ENCODE measurements at places on chromosomes 7 and 10.

- no peaks in the 10 kb centered on the region for H3K36me3 ChIP-seq
- no peak overlapping the region for H3K4me3 ChIP-seq
- no peak overlapping the region for H3K27ac ChIP-seq
- no peak for DNase-seq
- no peaks in the 10 kb centered on the region for H3K4me1 ChIP-seq
- H3K27me3 ChIP-seq: no peaks in the 10 kb centered on the region
These were observed 233.5 kb downstream of the TMEM26 start for GRCh38 chr10:61219696-61220095.

- no peak overlapping the region for H3K4me3 ChIP-seq
- no peaks in the 10 kb centered on the region for H3K4me1 ChIP-seq
- no peaks in the 10 kb centered on the region for H3K36me3 ChIP-seq
- no peaks in the 10 kb centered on the region for H3K27me3 ChIP-seq
These were observed 135.3 kb upstream of the FAM3C start for GRCh38 chr7:121531175-121532070.

GRCh38 chr10:15222511-15222910 lies 54.0 kb upstream of the NMT2 start:
- H3K4me1 ChIP-seq: no peaks in the 10 kb centered on the region
- no peak overlapping the region for H3K27ac ChIP-seq
- no peaks in the 10 kb centered on the region for H3K27me3 ChIP-seq
- H3K36me3 ChIP-seq: no peaks in the 10 kb centered on the region

DNA sequence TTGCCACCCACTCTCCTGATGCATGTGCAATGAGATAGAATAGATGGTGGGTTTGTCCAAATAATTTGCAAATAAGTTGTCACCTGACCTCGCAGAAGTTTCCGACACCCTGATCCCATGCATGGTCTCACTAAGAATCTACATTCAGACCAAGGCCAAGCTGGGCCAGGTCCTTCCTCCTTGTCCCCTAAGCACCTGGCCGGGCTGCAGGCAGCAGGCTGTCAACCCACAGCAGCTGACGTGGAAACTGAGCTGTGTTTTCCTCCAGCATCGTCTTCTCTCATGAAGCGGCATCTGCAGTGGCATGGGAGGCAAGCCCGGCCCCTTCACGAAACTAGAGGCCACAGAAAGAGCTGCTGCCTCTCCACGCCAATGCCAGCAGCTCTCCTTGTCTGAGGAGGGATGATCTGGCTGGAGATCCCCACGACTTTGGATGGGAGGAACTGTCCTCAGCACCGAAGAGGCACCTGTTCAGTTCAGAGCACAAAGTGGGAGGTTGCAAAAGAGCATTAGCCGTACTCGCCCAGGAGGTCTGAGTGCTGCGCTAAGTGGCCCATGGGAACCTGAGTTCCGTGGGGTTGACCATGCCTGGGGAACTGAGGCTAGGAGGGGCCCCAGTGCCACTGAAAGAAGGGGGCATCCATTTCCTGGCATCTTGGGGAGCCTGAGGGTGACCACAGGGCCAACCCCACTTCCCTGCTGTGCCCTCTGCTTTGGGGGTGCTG lies 110.5 kb upstream of the INSIG1 start:
- no peaks in the 10 kb centered on the region for H3K4me1 ChIP-seq
- H3K27ac ChIP-seq: no peak overlapping the region
- no peak for DNase-seq
- H3K27me3 ChIP-seq: no peaks in the 10 kb centered on the region

DNA sequence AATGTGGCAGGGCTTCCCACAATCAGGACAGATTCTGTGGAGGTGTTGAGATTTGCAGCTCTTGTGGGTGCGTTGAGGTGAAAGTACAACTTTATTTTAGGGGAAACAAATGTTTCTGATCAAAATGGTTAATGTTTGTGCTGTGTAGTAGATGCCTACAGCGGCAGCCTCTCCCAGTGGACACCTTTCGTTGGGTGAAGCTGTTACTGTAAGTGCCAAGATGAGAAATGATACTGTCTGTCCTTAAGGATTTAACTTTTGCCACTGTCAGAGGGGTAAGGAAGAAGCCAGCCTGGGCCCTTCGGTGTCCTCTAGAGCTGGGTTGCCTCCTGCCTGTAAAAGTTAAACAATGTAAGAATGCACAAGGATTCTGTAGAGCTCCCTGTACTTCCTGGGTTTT lies 27.9 kb downstream of the DOCK1 start:
- no peaks in the 10 kb centered on the region for H3K27me3 ChIP-seq
- no peak overlapping the region for H3K27ac ChIP-seq
- DNase-seq: no peak
- H3K4me1 ChIP-seq: peaks cover 10% of the 10 kb centered on the region

DNA sequence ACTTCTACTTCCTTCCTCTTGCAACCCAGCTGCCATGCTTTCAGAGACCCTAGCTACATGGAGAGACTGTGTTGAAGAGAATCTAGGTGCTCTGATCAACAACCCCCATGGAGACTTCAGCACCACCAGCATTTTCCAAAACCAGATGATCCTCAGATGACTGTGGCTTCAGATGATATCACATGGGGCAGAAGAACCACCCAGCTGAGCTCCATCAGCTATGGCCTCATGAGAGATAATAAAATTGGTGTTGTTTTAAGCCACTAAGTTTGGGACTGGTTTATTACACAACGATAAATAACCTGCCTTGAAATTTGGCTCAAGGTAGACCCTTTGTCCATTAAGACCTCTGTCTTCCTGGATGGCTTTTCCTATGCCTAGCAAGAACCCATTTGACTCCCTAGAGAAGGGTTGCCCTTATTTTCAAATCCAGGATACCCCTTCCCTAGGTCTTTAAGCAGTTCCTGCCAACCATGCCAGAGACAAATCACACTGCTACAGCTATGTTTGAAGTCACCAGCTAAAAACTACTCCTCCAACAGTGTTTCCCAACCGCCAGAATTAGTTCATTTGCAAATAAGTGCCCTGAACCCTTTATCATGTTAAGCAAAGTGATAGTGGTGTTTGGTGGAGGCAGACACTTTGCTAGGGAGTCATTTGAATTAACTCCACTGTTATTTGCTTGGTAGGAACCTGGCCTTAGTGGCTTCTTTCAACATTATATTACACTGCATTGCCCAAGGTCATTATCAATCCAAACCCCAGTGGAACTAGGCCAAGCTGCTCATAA lies 136.9 kb upstream of the PALS2 start:
- H3K4me3 ChIP-seq: no peak overlapping the region
- H3K27ac ChIP-seq: no peak overlapping the region
- H3K4me1 ChIP-seq: no peaks in the 10 kb centered on the region
- DNase-seq: no peak
- H3K36me3 ChIP-seq: no peaks in the 10 kb centered on the region

DNA sequence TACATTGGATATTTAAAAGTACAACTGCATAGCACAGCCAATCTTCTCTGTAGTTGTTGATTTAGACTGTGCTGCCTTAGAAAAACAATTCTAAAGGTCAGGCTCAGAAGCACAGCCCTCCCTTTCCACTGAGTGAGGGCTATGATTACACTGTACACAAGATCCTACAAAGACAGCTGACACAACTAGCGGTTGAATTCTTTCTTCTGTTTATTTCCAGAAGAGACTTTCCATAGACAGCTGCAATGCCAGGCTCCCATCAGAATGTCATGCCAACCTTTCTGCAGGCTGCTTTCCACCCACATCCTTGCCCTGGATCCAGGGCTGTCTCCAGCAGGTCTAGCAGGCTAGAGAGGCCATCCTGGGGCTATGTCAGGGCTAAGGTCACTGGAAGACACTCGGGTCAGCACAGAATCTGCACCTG lies 39.3 kb downstream of the FAM13C start:
- no peak overlapping the region for H3K4me3 ChIP-seq
- H3K27ac ChIP-seq: peak overlapping the region; percentile 31
- H3K36me3 ChIP-seq: no peaks in the 10 kb centered on the region
- H3K27me3 ChIP-seq: no peaks in the 10 kb centered on the region
- peaks cover 28% of the 10 kb centered on the region for H3K4me1 ChIP-seq
- no peak for DNase-seq

DNA sequence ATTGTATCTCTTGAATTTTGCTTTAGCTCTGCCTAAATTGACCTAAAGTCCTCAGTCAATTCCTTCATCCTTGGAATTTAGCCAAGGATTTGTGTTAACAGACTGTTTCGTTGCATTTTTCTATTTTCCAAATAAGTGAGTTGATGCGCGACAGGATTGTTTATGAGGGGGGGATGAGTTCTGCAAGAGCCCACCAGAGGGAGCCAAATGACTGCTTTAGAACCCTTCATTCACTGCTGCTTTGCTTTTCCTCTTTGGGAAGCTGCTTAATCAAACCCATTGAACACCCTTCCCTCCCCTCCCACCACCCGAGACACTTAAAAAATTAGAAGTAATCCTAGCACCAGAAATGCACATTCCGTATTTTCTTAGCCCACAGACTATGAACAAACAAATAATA lies 33.7 kb upstream of the PTF1A start:
- no peaks in the 10 kb centered on the region for H3K4me1 ChIP-seq
- no peak overlapping the region for H3K27ac ChIP-seq
- H3K4me3 ChIP-seq: no peak overlapping the region
- no peaks in the 10 kb centered on the region for H3K36me3 ChIP-seq
- H3K27me3 ChIP-seq: no peaks in the 10 kb centered on the region

GRCh38 chr7:4072161-4072925 lies 609.8 kb upstream of the FOXK1 start:
- H3K27ac ChIP-seq: no peak overlapping the region
- H3K27me3 ChIP-seq: no peaks in the 10 kb centered on the region
- no peaks in the 10 kb centered on the region for H3K4me1 ChIP-seq
- no peak overlapping the region for H3K4me3 ChIP-seq

- no peaks in the 10 kb centered on the region for H3K36me3 ChIP-seq
- no peaks in the 10 kb centered on the region for H3K27me3 ChIP-seq
- no peak for DNase-seq
- H3K27ac ChIP-seq: no peak overlapping the region
These were observed 67.7 kb downstream of the ELAPOR2 start for GRCh38 chr7:86991771-86992191.

DNA sequence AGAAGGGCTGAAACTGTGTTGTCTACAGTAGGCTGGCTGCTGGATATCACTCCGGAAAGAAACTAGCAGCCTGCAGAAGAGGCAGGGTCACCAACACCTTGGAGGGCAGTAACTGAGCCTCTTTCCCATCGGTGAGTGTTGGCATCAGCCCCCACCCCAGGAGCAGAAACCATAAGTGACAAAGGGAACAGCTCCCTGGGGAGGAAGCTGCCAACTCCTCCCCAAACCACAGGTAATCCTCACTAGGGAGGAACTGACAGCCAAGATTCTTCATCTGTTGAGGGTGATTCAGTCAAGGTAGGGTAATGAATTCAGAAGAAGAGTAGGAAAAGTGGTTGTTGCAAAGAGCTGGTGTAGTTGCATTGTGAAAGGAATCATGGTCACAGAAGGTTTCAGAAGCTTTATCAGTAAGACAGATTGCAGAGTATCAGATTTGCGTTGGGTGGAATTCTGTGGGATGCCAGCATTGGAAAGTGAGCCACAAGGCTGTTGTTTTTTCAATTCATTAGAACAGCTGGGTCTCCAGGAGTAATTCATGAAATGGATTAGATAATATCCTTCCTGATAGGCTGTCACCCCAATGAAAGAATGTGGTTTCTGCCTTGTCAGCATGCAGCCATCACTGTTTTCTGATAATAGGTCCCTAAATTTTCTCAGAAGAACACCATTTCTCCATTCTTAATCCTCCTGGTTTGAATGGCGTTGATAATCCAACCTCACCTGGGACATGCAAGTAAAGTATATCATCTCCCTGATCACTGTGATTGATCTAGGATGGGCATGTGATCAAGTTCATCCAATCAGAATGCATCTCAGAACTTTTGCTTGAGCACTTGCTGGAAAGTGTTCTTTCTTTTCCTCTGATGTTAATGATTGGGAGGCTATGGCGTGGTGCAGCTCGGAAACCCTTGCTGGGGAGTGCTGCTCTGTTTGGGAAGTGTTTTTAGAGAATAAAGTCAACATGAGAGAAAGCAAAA lies 75.0 kb upstream of the CTBP2 start:
- no peak for DNase-seq
- no peaks in the 10 kb centered on the region for H3K36me3 ChIP-seq
- no peaks in the 10 kb centered on the region for H3K27me3 ChIP-seq
- H3K4me1 ChIP-seq: no peaks in the 10 kb centered on the region
- H3K4me3 ChIP-seq: no peak overlapping the region
- H3K27ac ChIP-seq: no peak overlapping the region

GRCh38 chr7:22894546-22894945 lies 71.9 kb upstream of the TOMM7 start:
- no peak for DNase-seq
- no peaks in the 10 kb centered on the region for H3K36me3 ChIP-seq
- H3K4me1 ChIP-seq: no peaks in the 10 kb centered on the region
- H3K4me3 ChIP-seq: no peak overlapping the region
- H3K27ac ChIP-seq: no peak overlapping the region
- H3K27me3 ChIP-seq: no peaks in the 10 kb centered on the region

DNA sequence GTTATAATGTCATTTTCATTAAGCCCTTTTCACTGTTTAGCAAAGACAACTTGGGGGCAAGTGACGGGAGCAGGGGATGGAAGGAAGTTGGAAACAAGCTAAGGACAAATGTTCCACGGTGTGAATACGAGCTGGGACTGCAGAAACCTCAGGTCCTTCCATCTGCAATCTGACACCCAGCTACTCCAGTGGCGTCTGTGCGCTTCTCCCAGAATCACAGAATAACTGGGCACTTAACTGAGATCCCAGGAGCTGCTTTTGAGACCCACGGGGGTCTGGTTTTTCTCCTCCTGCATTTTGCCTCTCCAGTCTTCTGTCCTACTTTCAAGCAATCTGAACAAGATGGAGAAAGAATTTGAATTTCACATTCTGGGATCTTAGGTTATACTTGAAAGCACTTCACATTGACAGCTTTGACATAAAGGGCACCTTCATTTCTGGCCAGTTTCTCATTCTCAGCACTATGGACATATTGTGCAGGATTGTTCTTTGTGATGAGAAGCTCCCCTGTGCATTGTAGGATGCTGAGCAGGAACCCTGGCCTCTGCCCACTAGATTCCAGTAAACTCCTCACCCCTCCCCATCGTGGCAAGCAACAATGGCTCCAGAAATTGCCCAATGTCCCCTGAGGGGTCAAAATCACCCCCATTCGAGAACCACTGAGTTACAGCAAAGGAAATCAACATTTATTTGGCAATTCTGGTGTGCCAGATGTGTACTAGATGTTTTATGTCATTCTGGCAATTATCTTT lies 194.1 kb downstream of the CACNB2 start:
- H3K4me1 ChIP-seq: peaks cover 5% of the 10 kb centered on the region
- peak overlapping the region; percentile 62 for H3K4me3 ChIP-seq
- DNase-seq: no peak

- H3K27me3 ChIP-seq: no peaks in the 10 kb centered on the region
- H3K36me3 ChIP-seq: no peaks in the 10 kb centered on the region
- H3K27ac ChIP-seq: no peak overlapping the region
- no peak overlapping the region for H3K4me3 ChIP-seq
These were observed 58.5 kb downstream of the PWWP2B start for GRCh38 chr10:132455441-132455971.

DNA sequence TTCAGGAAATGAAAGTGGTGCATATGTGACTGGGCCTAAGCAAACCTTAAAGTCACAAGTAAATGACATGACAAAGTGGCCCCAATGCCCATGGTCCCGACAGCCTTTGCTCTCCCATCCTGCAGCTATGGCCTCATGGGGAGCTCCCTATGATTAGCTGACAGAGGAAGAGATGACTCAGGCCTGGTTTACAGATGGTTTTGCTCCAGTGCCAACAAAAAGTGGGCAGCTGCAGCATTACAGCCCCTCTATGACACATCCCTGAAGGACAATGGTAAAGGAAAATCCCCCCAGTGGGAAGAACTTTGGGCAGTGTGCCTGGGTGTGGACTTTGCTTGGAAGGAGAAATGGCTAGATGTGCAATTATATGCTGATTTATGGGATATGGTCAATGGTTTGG lies 105.1 kb upstream of the ADCY1 start:
- H3K4me3 ChIP-seq: no peak overlapping the region
- DNase-seq: no peak
- H3K36me3 ChIP-seq: no peaks in the 10 kb centered on the region
